Right lung (tissue), 10 donors: ENCODE measurements at places on chromosomes 12 and 14.

DNA sequence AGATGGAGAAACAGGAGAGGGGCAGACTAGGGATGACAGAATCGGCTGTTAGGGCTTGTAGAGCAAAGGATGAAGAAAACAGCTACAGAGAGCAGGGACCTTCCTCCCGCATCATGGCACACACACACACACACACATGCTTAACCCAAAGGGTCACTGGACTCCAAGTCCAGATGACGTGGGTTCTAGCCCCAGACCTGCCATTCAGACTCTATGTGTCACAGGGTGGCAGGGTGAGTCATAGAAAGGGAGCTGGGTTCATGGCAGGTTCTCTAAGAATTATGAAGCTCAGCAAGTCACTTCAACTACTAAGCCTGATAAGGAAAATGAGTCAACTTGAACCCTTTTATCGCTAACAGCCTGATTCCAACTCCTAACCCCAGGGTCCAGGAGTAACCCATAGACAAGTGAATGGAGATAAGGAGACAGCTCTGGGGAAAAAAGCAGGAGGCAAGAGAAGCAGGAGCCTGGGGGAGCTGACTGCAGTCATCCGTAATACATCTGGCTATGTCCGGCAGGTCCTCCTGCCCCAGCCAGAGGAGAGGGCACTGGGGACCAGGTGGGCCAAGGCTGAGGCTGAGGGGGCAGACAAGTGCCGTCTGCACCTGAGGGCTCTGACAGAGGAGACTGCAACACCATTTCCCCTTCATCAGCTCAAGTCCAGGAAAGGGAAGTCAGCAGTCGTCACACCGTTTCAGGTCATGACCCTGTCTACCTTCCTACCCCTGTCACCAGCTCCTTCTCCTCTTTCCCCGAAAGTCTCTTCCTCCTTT, 3.6 kb upstream of the TNFRSF1A start:
- DNase-seq, result no peak

GRCh38 chr14:80465546-80466220, 254.4 kb upstream of the DIO2 start:
- peak; percentile 15 for DNase-seq

DNA sequence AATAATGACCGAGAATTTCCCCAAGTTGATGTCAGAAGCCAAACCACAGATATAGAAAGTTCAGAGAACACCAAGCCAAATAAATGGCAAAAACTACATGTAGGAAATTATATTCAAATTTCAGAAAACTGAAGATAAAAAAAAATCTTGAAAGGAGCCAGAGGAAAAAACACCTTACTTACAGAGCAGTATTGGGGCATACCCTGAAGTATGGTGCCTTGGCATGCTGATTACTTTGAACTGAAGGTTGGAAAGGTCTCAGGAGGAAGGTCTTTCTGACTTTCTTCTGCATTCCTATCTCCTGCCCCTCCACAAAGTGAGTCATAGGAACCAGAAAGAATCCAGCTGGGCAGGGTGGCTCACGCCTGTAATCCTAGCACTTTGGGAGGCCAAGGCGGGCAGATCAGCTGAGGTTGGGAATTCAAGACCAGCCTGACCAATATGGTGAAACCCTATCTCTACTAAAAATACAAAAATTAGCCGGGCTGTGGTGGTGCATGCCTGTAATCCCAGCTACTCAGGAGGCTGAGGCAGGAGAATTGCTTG, 8.8 kb upstream of the FGF6 start:
- no peak for DNase-seq

GRCh38 chr12:118377884-118378470, 1.6 kb downstream of the SUDS3 start:
- DNase-seq, result peak; percentile 61

- no peak for DNase-seq
These were observed 8.0 kb upstream of the C12orf42 start for GRCh38 chr12:103503546-103504480.

GRCh38 chr12:69474456-69474855, 4.3 kb downstream of the FRS2 start:
- no peak for DNase-seq

DNA sequence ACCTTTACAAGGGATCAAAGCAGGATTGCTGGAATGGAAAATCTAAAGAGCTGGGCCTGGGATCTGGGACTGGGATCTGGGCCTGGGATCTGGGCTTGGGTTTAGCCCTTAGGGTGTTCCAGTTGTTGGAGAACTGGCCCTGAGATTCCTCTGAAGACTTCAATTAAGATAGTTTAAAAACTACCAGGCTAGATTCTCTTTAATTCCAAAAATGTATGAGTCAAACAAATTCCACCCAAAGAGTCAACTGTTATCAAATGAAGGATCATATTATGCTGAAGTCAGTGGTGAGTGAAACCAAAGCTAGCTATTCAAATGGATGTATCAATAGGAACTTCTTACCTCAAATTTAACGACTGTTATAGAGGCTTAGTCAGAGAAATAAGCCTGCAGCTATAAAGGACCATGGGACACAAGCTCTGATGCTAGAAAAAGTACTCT, 40.5 kb downstream of the LIMA1 start:
- DNase-seq, result no peak

- no peak for DNase-seq
These were observed 484.1 kb downstream of the GLT1D1 start for GRCh38 chr12:129337413-129337812.

- DNase-seq, result no peak
These were observed 114.7 kb upstream of the MYL2 start for GRCh38 chr12:111034886-111035577.

- no peak for DNase-seq
These were observed 31.9 kb upstream of the ATP2A2 start for GRCh38 chr12:110249105-110249504.

- DNase-seq, result peak; percentile 40
These were observed 24.2 kb downstream of the SMUG1 start for GRCh38 chr12:54164387-54165145.

DNA sequence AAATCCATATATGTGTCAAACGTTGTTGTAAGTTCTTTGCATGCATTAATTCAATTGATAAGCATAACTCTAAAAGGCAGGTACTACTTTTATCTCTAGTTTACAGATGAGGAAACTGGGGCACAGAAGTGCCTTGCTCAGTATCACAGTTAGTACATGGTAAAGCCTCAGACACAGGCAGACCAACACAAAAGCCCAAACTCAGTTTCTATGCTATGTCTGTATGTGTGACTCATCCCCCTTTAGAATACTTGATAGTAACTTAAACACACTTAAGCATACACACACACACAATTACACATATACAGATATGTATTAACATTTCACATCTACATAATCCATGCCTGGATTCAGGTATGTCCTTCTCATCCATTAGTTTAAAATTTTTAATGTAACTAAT, 88.0 kb downstream of the EPS8 start:
- DNase-seq, result no peak

- DNase-seq, result no peak
These were observed 979 bp downstream of the LTBP2 start for GRCh38 chr14:74610866-74611649.

- DNase-seq, result no peak
These were observed 9.7 kb upstream of the FOS start for GRCh38 chr14:75268633-75269550.

- DNase-seq, result no peak
These were observed 47.0 kb upstream of the PLBD1 start for GRCh38 chr12:14614704-14615121.

DNA sequence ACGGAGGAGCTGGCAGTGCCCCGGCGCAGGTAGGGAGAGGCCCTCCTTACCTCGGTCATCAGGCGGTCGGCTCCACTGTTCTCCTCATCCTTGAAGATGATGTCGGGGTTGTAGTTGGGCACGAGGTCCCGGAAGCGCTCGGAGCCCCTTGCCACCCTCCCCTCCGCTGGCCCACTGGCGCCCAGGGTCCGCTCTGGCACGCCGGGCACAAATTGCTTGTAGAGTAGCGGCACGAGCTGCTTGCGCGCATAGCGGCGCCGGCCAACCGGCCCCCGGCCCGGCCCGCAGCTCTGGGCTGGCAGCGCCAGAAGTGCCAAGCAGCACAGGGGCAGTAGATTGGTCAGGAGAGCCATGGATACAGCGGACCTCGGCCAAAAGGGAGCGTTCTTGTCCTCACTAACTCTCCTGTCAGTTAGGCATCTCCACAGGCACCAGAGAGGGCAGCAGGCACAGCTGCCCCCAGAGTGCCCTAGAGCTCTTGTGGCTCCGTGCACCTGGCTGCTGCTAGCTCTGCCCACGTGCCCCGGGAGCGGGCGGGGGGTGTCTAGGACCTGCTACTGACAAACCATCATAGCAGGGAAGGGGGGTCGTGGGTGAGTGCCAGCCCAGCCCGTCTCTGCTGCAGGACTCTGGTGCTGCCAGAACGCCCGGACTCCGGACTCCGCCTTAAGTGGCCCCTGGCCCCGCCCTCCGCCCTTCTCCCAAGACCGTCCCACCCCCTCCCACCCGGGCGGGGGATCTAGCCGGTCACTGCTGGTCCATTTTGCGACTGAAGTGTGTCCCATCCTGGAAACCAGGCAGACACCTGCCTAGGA, at the start of gene DHH:
DHH (minus strand) TSS at position 642 of the 815 bp plus-strand sequence; CDS start at position 353, 289 bp downstream.
- DNase-seq, result no peak

DNA sequence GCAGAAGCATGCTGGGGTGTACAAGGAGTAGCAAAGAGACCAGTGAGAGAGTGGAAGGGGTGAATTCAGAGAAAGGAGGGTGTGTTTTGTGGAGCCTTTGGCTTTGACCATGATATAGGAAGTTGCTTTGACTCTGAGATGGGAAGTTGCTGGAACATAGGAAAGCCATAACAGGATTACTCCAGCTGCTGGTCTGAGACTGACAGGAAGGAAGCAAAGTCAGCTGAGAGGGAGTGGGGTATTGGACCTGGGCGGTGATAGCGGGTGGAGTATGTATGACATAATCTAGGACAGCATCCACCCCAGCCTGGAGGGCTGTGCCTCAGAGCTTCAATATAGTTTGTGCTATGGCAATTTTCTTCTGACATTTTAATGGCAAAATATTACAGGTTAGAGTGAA, 324.4 kb downstream of the PDZRN4 start:
- DNase-seq, result no peak

DNA sequence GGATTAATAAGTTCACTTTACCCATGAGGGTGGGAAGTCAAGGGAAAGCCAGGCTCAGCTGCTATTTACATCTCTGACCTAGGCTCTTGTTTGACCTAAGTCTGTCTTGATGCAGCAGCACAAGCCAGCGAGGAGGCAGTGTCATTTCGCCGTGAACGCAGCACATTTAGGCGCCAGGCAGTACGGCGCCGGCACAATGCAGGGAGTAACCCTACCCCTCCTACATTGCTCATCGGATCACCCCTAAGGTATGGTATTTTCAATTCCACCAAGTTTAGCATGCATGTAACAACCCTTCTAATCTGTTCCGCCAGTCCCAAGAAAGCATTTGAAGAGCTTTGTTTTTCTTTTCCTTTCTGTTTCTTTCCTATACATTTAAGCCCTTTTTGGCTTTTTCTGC, 81.2 kb downstream of the PCNX1 start:
- no peak for DNase-seq

- no peak for DNase-seq
These were observed 4.6 kb upstream of the SLC22A17 start for GRCh38 chr14:23357261-23357660.
